ENCODE measurements at places on chromosomes 6 and 20.
A peak's percentile ranks its signal among the peaks of the same experiment; 100 is the strongest.

GRCh38 chr6:125154118-125154760, 666 bp downstream of the TPD52L1 start:
- peak; percentile 65 for DNase-seq

- DNase-seq: no peak
Observed at GRCh38 chr6:89298680-89299465, 16.2 kb downstream of the GABRR2 start.

DNA sequence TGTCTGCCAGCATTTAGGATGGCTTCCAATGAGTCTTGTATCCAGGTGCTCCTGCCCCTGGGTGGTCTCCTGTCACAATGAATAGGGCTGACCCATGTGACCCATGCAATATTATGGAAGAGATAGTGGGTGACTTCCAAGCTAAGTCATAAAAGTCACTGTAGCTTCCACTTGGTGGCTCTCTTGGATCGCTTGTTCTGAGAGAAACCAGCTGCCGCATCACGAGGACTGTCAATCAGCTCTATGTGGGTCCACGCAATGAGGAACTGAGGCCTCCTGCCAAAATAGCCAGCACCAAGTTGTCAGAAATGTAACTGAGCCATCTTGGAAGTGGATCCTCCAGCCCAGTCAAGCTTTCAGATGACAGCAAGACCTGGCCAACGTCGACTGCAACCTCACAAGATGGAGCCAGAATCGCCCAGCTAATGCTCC, 14.9 kb upstream of the MATN4 start:
- peak; percentile 70 for DNase-seq

DNA sequence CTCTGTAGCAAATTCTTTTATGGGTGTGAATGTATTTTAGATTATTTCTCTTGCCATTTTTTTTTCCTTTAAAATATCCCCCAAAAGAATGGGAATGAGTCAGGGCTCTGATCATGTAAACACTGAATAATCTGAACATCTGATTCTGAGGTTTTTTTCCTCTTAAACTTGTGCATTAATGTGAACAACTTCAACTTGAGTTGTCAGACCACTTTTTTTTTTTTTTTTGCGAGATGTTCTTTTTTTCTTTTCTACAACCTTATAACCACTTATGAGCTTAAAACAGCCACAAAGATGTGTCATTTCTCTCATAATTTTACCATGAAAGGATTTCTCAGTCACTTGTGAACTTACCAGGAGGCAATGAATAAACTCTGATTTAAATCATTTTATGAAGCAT, 85.3 kb downstream of the TBC1D7 start:
- no peak for DNase-seq

DNA sequence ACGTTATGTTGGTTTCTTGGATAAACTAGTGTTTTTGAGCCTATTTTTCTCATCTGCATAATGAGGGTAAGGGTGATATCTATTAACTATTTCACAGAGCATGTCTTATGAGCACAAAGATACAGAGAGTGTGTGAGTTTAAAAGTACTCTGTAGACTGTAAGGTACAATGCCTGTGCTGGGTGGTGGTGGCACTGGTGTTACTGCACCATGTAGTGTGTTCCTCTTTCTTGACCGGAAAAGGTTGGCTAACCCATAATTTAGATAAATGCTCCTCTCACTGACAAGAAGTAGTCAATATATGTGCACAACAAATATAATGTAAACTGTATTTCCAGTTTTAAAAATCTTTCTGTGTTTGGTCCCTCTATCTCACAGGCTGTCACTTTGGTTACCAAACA, 116.2 kb upstream of the MMS22L start:
- DNase-seq: no peak

GRCh38 chr20:19952392-19952791, 64.8 kb upstream of the NAA20 start:
- no peak for DNase-seq

GRCh38 chr6:79241228-79241627, 6.7 kb upstream of the HMGN3 start:
- no peak for DNase-seq

DNA sequence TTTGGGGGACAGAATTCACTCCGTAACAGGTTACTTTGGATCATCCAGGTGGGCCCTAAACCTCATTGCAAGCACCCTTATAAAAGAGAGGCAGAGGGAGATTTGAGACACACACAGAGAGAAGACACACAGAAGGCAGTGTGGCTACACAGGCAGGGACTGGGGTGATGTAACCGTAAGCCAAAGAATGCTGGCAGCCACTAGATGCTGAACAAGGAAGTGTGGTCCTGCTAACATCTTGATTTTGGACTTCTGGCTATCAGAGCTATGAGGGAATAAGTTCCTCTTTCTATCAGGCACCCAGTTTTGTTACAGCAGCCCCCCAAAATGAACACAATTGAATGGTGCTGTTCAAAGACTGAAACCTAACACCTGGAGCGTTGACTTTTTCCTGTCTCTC, 191.3 kb upstream of the MYLIP start:
- no peak for DNase-seq

GRCh38 chr6:11323666-11324452, 91.4 kb upstream of the NEDD9 start:
- DNase-seq: peak; percentile 40

DNA sequence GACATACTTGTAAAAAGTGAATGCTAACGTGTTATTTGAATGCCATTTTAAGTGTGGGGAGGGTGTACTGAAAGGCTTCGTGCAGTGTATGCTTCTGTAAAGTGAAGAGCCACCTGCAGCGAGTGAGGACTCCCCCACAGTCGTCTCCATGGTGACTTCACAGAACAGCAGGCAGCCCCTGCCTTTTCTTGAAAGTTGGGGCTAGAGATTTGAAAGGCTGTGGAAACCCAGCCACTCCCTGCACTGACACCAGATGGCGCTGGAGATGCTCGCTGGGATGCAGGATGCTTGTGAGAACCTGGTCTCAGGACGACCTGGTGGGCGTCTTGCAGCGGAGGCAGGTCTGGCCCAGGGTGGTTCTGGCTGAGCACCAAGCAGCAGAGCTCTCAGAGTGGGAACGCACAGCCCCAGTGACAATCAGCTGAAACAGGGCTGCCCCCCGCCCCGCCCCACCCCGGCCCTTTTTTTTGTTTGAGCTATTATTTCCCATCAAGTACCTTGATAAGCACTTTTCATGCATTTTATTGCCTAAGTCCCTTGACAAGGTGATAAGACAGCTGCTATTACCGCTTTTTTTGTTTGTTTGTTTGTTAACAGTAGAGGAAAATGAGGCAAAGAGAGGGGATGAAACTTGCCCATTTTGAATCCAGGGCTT, 150.3 kb downstream of the SYCP2 start:
- peak; percentile 60 for DNase-seq

- DNase-seq: no peak
Observed at GRCh38 chr6:49898904-49899566, 32.7 kb upstream of the CRISP1 start.

- DNase-seq: peak; percentile 63
Observed at GRCh38 chr20:31968291-31969126, 558 bp downstream of the XKR7 start.

GRCh38 chr20:23245553-23246181, 104.9 kb upstream of the NXT1 start:
- DNase-seq: peak; percentile 66

GRCh38 chr6:170584954-170585498, 589 bp upstream of the PDCD2 start:
- peak; percentile 72 for DNase-seq

DNA sequence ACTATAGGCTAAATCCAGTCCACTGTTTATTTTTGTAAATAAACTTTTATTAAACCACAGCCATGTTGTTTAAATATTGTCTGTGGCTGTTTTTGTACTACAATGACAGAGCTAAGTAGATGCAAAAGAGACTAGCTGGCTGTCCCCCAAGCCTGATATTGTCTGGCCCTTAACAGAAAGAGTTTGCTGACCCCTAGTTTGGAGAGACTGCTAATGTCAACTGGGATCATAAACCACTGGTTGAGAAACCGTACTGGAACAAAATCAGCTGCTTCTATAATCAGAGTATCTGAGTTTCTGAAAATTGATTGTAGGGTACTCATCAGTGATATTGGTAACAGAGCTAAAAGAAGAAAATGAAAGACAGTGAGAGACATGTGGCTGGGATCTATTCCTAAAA, 102.6 kb upstream of the FAM184A start:
- DNase-seq: no peak

DNA sequence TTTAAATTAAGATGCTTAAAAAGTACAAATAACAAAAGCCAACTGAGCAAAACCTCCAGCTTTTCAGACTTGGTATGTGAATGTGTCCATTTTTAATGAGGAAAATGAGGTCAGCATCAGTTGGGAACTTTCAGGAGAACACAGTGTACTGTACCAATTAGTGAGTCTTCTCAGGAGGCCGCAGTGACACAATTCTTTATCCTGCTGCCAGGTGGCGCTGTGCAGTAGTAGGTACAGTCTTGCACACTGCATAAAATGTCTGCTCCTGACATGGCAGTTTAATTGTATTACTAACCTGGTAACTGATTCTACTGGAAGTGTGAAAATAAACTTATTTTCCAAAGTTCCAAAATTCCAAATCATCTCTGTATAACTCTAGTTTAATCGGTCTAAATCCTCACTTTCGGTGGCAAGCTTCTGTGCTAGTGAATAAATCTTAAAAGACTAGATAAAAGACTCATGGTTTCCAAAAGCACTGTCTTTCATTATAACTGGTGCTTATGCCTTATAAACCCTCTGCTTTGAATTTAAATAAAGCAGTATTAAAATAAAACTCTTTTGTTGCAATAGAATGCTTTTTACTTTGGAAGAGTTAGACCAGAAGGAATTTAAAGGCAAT, 214.8 kb upstream of the MMS22L start:
- peak; percentile 87 for DNase-seq

- no peak for DNase-seq
Observed at GRCh38 chr20:19453410-19453809, 241.0 kb downstream of the SLC24A3 start.

GRCh38 chr6:165186041-165186440, 123.4 kb downstream of the C6orf118 start:
- no peak for DNase-seq

GRCh38 chr20:53547664-53548239, 45.9 kb downstream of the ZNF217 start:
- peak; percentile 88 for DNase-seq

DNA sequence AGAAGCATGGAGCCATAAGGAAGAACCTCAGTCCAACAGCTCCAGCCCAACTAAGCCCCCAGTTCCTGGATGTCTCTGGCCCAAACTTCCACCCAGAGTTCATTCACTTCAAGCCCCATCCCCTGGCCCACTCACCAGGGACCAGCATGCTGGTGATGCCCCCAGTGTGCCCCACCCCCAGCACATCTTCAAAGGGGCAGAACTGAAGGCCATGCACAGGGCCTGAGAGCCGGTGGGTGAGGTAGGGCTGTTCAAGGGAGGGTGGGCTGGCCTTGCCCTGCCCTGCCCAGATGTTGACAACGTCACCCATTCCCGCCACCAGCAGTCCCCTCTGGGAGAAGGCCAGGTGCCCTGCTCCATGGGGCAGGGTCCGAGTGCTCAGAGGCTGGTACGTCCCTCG, 3.6 kb downstream of the B3GALT4 start:
- no peak for DNase-seq

GRCh38 chr6:95848717-95849116, 167.1 kb upstream of the FUT9 start:
- DNase-seq: no peak

- no peak for DNase-seq
Observed at GRCh38 chr20:8812817-8813216, 256.1 kb upstream of the PLCB4 start.

DNA sequence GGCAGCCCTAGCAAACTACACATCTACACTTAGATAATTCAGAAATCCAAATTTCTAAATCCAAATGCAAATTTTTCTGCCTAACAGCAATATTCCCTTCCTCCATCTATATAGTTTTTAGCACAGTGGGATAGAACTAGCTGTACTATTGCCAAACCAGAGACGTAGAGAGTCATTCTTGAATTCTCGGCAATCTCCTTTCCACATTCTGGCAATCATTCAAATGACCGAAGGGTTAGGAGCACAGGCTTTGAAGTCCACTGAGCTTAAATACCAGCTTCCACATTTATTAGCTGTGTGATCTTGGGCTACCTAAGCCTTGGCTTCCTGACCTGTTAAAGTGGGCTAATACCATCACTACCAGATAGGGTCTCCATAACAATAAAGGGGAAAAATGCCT, 3.1 kb upstream of the RPS12 start:
- DNase-seq: no peak

GRCh38 chr6:137676888-137677287, 182.7 kb upstream of the OLIG3 start:
- DNase-seq: no peak

DNA sequence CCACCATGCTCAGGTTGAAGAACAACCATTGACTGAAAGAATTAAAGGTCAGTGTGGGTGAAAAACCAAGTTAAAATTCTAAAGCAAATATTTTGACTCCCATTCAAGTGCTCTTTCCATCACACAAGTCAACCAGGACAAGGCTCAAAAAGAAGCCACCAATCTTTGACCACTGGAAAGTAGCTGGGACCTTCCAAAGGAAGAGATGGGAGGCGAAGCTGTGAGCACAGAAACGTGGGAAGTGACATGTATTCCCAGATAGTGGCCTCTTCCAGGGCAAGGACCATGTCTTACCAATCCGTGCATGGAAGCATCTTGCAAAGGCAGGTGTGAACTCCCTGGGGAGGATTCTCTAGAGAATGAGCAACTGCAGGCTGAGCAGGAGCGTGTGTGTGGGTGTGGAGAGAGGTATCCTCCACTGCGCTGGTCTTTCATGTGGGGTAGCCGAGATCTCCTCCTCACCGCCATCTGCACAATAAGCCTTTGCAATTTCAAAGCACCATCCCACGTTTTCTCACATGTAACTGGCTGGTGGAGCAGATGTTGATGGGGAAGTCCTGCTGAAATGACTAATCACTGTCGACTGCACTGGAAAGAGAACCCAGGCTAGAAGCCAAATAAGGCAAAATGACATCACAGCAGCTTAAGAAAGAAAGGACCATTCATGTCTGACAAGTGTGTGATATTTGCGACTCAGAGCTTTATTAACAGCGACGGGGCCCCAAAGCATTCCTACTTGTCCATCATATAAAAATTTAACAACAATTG, 189.4 kb upstream of the RREB1 start:
- DNase-seq: no peak

DNA sequence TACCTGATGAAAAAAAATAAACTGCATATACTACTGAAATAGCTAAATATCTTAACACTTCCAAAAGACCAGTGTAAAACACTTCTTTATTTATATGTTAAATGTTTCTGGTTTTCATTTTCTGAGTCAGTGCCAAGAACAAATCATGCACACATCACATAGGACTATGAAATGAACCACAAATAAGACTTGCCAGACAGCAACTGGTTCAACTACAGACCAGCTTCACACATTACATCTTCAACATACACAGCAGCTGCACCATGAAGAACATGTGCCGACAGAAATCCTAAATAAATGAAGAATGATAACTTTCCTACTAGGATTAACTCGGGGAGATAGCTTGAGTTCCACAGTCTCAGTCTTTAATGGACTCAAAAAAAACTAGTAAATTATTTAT, 168.3 kb upstream of the STXBP5 start:
- no peak for DNase-seq

All from stomach (tissue), 19 donors.